ENCODE measurements at places on chromosomes 12 and 14.
A peak's percentile ranks its signal among the peaks of the same experiment; 100 is the strongest.

- DNase-seq = no peak
Measured at GRCh38 chr12:54349679-54350078, 14.6 kb downstream of the GPR84 start.

DNA sequence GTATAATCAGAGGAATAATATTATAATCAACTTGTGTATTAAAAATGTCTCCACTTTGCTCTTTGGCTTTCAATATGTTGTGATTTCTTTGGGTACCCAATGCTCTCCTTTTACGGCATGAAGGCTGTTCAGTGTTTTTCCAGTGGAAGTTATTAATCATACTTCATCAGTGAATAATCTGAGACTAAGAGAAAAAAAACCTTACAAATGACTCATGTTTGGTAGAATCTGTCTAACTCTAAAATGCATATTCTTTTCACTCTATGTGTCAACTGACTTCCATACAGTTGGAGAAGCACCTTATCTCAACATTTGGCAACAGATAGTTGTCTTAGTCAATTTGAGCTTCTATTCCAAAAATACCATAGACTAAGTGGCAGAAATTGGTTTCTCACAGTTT lies 82.2 kb downstream of the PTPRO start:
- peak; percentile 23 for DNase-seq

DNA sequence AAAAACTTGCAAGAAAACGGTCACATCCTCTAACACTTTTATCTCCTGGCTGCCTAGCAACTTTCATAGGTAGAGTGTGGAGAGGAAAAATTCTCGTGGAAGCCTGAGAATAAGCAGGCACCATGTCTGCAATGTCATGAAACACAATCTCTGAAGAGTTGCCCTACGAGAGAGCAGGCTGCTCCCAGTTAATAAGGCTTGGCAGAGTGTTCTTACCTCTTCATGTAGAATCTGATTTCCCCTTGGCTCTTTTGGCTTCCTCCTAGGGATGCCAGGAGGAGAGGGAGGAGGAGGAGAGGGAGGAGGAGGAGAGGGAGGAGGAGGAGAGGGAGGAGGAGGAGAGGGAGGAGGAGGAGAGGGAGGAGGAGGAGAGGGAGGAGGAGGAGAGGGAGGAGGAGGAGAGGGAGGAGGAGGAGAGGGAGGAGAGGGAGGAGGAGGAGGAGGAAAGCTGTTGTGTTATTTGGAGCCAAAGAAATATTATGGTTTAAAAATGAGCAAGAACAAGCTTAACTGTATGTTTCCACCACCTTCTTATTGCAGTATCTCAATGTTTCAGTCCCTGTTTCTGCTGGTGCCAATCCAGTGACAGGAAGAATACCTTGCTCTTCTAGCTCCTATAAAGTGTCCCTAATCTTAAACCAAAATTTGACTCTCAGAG lies 52.9 kb downstream of the EGLN3 start:
- no peak for DNase-seq

DNA sequence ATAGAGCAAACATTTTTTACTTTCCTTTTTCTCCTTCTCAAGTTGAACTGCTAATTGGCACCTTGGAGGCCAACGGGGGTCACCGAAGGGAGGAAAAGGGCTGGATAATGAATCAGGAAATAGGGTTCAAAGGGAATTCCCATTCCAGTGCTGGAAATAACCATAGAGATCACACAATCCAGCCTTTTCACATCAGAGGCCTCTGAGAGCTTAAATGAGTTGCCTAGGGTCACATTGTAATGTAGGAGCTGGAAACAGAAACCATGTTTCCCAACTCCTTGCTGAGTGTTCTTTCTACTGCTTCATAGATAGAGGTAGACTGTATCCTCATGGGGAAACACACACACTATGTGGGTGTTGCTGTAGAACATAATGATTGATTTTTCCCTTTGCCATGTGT lies 60.6 kb upstream of the DDHD1 start:
- no peak for DNase-seq

- peak; percentile 46 for DNase-seq
Measured at GRCh38 chr12:4526923-4527546, 11.7 kb upstream of the RAD51AP1 start.

GRCh38 chr12:124994437-124994975 lies 1.1 kb downstream of the BRI3BP start:
- DNase-seq = peak; percentile 37

- no peak for DNase-seq
Measured at GRCh38 chr12:20264608-20265114, 103.7 kb upstream of the PDE3A start.

DNA sequence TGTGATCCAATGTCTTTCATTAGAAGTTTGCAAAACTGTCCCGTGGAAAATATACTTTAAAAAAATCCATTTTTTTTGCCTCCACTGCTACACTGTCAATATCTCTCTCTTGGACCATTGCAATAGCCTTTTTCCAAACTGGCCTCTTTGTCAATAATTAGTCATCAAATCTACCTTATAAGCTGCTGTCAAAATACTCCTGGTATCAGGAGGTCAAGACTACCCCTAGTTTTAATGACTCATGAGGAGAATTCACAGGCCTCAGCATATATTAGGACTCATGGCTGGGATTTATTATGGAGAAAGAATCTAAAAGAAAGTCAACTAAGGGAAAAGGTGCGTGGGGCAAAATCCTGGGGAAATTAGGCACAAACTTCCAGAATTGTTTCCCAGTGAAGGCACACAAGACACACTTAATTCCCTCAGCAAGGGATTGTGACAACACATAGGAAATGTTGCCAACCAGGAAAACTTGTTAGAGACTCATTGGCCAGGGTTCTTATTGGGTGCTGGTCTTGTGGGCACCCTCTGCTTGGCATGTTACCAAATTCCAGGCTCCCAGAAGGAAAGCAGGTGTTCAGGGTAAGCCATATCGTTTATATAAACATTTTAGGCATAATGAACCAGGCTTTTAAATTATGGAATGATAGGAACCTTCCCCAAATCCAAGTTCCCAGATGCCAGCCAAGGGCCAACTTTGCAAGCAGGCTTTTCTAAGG lies 56.1 kb downstream of the TMEM117 start:
- DNase-seq = no peak

DNA sequence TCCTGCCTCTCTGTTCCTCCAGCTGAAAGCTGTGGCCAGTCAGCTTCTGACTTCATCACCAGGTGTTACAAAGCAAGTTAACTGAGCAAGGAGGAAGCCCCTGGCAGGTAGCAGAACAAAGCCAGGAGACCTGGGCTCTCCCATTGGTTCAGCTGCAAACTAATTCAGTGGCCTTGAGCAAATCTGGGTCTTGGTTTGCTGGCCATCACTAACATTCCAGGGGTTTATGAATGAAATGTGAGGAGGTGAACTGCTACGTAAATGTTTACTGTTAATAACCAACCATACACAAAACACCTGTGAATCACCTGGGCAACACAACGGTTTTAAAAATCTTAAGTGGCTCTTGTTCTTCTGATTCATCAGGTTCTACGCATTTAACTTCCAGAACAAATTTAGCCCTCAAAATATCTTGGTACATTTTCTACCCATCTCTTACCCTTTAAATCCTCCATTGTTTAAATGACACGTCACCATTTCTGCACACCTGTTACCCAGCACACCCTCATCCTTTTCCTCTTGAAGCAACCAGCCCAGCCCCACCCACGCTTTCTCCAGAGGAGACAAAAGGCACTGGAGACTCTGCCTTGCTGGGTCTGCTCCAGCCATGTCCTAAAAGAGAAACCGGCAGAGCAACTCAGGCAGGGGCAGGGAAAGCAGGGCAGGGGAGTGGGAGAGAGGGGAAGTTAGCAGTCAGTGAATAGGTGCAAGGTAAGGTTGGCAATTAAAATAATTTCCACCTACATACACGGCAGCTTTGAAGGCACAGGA lies 49.3 kb upstream of the TSPAN11 start:
- DNase-seq = no peak

DNA sequence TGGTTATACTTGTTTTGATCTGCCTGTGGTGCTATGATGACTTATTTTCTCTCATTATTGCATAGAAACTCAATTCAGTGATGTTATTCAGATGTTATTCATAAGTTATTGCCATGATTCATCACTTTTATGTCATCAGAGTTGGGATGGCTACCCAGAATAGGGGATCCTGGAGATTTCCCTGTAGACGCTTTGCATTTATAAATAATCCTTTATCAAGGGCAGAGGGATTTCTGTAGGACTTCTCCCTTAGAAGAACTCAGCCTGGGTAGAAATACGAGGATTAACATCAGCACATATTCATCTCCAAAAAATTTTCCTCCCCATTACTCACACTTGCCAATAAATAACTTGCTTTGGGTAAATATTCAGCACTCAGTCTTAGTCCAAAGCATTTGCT lies 4.9 kb downstream of the GPRC5A start:
- DNase-seq = peak; percentile 61

- DNase-seq = peak; percentile 59
Measured at GRCh38 chr14:23056145-23056955, 970 bp downstream of the CDH24 start.

- DNase-seq = no peak
Measured at GRCh38 chr12:57128519-57129247, 400 bp downstream of the LRP1 start.

DNA sequence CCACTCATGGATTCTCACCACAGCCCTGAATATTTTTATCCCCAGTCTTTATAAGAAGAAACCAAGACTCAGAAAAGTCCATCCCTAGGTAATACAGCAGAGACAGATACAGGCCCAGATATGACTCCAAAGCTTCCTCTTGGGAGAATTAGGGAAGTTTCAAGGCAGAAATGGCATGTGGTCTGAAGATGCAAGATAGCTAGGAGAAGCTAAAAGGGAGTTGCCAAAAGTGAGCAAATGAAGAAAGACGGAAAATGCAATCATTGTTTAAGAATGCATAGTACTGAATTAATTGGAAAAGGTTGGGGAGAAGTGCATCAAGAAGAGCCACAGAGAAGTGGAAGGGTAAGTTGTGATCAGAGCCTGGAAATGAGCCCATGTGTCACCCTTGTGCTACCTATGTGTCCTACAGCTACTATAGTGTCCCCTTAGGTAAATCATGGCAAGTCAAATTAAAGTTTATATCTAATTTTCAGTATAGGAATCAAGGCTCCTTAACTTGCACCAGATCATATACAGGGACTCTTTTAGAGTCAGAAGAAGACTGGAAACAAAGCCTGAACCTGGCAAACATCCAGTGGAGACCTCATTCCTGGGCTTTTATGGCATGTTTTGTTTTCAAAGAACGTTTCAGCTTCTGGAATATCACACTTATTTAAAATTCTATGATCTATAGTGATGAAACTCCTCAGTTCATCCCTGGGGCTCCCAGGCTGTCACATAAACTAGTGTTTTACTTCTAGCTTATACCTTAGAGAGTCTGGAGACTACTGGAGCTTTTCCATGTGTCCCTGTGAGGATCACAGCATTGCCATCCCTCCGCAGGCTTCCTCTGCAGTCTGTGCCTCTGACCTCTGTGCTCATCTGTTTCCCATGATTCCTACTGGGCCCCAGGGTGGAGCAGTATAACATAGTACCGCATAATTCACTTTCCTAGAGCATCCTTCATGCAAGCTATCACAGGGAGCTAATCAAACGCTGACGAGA lies 189.0 kb upstream of the CDKN3 start:
- DNase-seq = peak; percentile 33

- DNase-seq = no peak
Measured at GRCh38 chr12:115078334-115078733, 394.4 kb upstream of the TBX3 start.

DNA sequence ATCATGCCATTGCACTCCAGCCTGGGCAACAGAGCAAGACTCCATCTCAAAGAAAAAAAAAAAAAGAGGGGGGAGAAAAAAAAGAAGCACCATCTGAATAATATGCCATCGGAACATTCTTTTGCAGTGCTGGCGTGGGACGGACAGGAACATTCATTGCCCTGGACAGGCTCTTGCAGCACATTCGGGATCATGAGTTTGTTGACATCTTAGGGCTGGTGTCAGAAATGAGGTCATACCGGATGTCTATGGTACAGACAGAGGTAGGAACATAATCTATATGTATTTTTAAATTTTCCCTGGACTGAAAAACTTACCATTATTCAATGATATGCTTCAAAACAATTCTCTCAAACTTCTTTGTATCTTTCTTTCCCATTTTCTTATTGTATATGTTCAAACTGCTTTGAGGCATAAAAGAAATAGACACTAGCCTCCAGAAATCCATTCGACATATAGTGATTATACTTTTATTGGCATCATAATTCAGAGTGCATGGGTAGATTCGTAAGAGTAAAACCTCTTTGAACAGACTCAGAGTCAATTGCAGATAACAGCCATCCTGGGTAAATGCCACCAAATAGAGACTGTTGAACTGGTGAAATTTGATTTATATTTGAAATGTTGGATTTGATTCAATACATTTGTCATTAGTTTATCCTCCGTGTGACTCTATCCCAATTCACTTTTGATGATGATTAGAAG lies 199.7 kb downstream of the EPS8 start:
- DNase-seq = no peak

DNA sequence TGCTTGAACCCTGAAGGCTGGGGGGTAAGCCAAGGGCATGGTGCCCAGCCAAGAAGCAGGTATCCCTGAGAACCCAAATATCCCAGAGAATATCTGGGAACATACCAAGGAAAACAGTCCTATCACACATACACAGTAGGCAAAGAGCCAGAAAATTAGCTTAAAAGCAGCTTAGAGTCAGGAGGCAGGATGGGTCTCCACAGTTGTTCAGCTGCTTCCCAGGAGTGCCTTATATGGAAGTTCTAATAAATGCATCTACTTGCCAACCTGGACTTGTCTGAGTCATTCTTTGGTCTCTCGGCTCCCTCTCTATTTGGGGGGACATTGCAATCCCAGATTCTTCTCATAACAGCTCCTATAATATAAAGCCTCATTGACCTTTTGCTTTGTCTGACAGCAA lies 9.0 kb upstream of the GPR135 start:
- peak; percentile 76 for DNase-seq

- no peak for DNase-seq
Measured at GRCh38 chr12:32398181-32398580, 1.2 kb upstream of the FGD4 start.

DNA sequence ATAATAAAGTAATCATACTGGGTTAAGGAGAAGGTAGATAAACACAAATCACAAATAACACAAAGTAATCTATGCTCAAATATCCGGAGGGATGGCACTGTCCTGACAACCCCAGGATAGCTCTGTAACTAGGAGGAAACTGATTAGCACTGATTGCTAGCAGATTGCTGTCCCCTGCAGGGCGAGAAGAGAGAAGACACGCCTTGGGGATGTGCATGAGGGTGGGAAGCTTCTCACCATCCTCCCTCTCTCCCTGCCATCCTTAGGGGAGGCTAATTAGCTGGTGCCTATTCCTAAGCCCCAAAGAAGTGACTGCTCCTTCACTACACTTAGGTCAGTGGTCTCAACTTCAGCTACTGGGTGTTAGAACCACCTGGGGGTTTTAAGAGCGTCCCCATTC lies 27.0 kb upstream of the TMEM260 start:
- DNase-seq = no peak

- DNase-seq = no peak
Measured at GRCh38 chr14:22106700-22107697, 433.4 kb upstream of the OR4E1 start.

GRCh38 chr12:16112612-16113560 lies 164.6 kb downstream of the SLC15A5 start:
- no peak for DNase-seq

DNA sequence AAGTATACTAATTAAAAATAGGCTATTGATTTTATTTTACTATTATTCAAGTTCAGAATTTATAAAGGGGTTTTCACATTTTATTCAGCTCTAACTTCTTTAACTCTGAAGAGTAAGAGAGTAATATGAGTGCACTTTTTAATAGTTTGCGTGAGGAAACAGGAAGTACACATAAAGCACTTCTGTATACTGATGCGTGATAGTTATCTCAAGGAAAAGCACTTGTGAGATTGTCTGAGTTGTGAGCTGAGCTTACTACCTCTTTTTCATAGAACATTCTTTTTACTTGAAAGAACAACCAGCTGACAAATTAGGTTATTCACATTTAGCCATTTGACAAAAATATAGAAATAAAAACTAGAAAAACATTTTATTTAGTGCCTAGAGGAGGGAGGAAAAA lies 1.9 kb downstream of the RAD51AP1 start:
- no peak for DNase-seq
